ENCODE measurements at places on chromosomes 5 and 9.

DNA sequence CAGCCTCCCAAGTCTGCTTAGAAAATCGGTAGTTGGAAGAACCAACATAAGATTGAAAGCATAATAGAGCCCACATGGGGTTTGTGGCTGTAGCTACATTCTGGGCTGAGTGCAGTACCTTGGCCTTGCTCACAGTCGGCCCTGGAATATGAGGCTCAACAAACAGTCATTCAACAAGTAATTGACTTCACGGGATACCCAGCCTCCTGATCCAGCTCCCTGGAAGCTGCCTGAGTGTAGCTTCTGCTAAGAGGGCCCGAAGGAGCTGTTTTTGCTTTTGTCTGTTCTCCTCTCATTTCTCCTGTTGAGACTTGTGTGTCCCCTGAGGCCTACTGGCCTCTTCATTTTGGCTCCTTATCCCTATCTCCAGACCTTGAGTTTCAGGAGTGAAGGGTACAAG is 170.7 kb downstream of the HSPA4 start:
- no peak for DNase-seq

- no peak for DNase-seq
Measured at GRCh38 chr5:67771221-67771620, 444.3 kb upstream of the PIK3R1 start.

DNA sequence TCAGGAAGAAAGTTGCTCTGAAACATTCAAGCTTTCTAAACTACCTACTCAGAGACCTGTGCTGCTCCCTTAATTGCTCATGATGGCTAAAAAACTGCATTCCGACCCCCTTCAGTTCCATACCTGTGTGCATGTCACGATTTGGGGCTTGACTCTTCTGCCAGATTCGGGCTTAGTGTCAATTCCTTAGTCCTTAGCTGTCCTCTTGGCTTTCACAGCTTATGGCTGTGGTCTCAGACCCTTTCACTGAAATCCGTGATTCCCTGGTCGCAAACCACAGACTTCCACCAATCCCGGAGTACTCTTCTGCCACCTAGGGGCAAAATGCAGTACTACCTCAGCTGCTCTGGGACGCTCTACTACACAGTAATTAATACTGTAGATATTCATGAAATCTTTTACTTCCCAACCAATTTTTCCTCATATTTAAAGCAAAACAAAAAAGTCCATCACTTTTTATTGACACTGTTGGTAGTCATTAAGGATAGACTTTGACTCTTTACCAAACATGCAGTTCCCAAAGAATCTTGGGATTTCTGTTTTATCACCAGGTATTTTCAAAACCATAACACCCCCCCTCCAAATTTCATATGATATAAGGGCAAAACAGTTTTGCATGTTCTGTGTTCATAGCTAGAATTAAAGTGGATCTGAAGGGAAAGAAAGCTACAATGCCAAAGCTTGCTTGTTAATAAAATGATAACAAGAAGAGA is 617.4 kb downstream of the SLCO4C1 start:
- DNase-seq, result peak; percentile 93

DNA sequence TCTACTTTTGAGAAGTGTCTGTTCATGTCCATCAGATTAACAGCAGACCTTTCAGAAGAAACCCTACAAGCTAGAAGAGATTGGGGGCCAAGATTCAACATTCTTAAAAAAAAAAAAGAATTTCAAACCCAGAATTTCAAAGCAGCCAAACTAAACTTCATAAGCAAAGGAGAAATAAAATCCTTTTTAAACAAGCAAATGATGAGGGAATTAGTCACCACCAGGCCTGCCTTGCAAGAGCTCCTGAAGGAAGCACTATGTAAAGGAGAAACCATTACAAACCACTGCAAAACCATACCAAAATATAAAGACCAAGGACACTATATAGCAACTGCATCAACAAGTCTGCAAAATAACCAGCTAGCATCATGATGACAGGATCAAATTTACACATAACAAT is 124.6 kb upstream of the PDE4D start:
- DNase-seq, result no peak

DNA sequence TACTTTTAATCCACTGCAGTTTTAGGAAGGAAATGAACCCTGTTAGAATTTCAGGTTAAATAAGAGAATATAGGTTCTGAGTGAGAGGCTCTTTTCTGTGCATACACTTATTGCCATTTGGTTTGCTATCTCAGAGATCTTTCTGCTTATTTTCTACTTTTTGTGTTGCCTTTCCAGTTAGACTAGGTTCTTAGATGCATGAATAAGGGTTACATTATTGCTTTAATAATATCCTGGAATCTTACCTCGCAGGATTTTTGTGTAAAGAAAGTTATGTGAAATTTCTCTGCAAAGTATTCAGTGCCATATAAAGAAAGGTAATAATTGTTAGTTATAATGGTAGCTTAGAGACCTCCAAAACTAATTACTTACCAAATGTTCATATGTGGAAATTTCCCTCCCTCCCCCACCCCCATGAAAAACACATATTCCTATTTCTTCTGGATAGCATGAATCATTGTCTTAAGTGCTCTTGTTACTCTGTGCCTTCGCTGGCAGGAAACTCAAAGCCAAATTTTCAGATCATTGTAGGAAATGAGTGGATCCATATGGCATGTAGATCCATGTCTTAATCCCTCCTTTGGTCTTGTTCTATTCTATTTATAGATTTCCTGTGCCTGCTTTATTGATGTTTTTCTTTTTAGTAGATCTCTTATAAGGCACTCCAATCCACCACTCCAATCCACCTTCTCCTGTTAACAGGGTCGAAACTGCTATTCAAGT is 2.7 kb upstream of the APBA1 start:
- no peak for DNase-seq

GRCh38 chr9:132877824-132878694 is at the start of gene AK8:
Gene AK8, minus strand, starts transcription at chr9:132878284. Its CDS starts 29 bp downstream, at chr9:132878255.
- peak; percentile 89 for DNase-seq

GRCh38 chr9:35079041-35079425 is 709 bp downstream of the FANCG start:
- no peak for DNase-seq

DNA sequence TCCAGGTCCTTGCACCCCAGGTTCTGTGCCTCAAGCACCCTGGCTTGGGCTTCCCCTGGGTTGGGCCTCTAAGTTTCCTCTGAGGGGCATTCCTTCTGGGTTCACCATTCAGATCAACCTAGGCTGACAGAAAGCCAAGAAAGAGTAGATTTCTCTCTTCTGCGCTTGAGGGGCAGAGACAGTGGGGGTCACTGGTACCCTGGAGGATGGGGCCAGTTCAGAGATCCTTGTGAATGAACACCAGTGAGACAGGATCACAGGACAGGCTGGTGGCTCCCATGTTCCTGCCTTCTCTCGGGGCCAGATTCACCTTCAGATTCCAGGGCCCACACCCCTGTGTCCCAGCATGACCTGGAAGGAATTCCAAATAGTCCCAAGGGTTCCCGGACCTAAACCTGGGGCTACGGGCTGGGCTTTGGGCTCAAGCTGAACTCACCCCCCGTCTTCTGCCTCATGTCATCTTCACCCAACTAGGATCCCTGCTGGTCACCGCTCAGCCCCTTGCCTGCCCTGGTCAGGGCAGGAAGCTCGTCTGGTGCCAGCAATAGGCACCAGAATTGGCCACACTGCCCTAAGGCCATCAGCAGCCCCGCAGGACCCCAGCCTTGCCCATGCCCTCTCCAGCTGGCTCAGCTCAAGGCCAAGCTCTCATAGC is 91.8 kb upstream of the MVB12B start:
- peak; percentile 25 for DNase-seq
